Activated T-helper 9 cell treated with anti-CD3 and anti-CD28 coated beads, Interleukin-2, amount 50 U/mL, for 16 hours (primary cell): ENCODE measurements at places on chromosomes 11 and 22.

DNA sequence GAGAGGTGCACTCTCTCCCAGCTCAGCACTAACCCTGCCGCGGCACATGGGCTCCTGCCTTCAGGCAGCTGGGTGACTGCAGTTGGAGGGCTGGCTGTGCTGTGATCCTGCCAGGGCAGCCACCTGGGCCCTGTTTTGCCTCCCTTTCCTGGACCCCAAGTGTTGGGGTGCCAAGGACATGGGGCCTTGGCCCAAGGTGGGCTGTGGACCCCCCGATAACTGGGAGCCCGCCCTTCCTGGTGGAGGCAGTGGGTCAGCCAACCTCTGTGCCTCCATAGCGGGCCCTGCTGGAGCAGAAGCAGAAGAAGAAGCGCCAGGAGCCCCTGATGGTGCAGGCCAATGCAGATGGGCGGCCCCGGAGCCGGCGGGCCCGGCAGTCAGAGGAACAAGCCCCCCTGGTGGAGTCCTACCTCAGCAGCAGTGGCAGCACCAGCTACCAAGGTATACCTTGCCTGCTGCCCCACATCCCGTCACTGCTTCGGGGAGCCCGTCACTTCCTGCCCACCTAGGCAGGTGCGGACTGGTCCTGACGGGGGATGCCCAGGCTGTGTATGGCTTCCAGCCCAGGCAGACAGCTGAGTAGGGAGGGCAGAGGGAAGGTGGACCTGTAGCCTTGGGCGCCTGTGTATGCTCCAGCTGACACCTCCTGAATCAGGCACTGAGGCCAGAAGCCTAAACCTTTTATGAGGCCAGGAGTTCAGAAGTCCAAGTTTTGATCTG lies 8.9 kb downstream of the TUB start:
- no peak for DNase-seq

GRCh38 chr11:44824300-44824704 lies 97.5 kb downstream of the TSPAN18 start:
- DNase-seq = no peak

GRCh38 chr11:134401825-134402809 lies 9.9 kb downstream of the B3GAT1 start:
- no peak for DNase-seq

GRCh38 chr22:32444068-32444467 lies 20.2 kb downstream of the BPIFC start:
- no peak for DNase-seq

DNA sequence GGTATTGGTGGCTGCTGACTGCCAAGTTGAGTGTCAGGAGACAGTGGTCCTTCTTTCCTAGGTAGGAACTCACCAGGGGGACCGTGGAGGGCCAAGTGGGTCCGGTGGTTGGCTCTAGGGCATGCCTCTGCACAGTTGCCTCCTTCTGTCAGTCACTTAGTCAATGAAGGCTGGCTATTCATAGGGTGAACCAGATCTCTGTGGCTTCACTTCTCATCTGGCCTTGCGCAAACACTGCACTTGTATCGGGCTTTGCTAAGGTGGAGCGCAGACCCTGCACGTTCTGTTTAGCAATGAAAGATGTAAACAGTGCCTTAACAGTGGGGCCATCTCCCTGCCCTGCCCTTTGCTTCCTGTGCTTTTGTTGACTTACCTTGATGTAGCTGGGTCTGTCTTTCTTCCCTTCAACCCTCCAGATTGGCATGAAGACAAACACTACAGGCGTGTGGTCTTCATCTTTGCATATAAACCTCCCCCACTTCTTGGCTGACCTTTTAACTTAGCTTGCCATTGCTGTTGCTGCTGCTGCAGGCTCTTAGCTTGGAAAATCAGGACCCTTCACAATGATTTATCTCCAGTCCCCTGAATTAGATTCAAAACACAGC lies 6.7 kb upstream of the SORL1-AS1 start:
- DNase-seq = no peak

GRCh38 chr11:69159150-69159852 lies 3.6 kb downstream of the SMIM38 start:
- no peak for DNase-seq

DNA sequence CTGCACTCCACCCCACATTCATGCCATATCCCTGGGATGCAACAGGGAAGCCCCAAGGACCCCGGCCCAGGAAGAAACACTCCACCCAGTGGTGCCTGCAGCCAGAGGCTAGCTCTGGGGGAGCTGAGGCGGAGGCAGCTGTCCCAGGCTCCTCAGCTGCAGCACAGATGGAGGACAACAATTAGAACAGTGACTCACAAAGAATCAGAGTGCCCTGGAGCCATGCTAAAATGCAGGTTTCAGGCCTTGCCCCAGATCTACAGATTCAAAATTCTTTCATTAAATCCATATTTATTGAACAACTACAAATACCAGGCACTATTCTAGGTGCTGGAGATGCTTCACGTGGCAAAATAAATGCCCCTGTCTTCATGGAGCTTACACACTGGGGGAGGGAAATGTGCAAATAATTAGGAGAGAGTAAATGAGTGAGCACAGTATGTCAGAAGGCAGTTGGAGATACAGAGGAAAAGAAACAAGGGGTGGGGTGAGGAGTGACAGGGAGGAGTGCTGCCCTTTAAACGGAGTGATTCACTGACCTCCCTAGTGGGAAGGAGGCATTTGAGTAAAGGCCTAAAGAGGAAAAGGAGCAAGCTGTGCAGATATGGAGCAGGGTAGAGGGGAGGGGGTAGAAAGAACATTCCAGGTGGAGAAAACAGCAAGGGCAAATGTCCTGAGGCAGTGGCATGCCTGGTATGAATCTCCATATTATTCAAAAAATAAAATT lies 73.3 kb upstream of the CSNK2A3 start:
- no peak for DNase-seq

GRCh38 chr22:34845391-34845790 lies 220.6 kb upstream of the ISX start:
- no peak for DNase-seq

- peak; percentile 1 for DNase-seq
These were observed 27.8 kb upstream of the ZNRF3 start for GRCh38 chr22:28855355-28856094.

DNA sequence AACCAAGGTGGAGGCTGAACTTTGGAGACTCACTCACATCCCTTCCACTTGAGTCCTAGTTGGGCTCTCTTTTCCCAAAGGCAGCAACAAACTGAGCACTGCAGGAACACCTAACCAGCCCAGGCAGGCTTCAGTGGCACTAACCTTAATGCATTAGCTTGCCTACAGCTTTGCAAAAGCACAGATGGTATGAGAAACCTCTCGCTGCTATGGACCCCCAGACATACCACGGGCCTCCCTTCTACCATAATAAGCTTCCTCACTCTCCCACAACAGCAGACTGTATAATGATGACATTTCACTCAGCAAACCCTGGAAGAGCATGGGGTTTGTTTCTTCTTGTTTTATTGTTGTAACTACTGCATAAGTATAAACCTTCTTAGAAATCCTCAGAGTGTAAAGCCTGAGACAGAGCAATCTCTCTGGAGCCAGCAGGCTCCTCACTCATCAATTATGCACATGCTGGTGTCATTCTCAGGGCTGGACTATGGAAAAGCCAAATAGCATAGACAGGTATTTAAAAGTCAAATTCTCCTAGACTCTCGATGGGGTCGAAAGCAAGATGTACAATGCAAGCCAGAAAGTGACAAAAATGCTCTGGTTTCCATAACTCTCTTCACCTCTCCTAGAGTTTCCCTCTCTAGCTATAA lies 167.6 kb downstream of the NXPE2 start:
- DNase-seq = no peak
